ENCODE measurements at places on chromosomes 2 and 18. TPM values are rescaled to one million over a fixed set of nuclear protein-coding genes. Genes with fewer than 3 reads are reported as not detected.
A peak's percentile ranks its signal among the peaks of the same experiment; 100 is the strongest.

DNA sequence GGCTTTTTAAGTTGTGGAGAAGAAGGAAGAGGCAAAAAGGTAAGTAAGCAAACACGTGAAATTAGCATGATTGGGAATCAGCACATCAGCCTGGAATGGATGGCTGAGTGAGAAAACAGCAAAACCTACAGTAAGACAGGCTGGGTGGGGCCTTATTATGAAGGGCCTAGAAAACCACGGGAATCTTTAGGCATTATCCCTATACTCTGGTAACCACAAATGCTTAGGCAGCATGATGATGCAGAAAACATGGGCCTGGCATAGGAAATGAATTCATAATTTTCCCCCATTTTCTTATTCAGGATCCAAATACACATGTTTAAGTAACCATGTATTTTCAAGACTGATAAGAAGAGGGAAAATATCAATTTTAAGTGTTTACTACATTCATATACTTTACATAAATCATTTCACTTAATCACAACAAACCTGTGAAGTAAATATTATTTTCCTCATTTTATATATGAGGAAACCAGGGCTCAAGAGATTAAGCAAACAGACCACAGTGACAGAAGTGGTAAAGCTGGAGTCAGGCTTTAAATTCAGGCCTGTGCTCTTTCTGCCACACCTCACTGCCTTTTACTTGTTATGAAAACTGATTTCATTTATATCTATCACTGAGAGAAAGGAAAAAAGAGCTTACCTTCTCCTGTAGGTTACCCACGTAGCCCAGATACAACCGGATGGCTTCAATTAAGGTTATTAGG lies 4.0 kb downstream of the TMEM17 start:
- peaks cover 2% of the 10 kb centered on the region for H3K27me3 ChIP-seq
- H3K4me3 ChIP-seq: no peak overlapping the region
- H3K4me1 ChIP-seq: peaks cover 9% of the 10 kb centered on the region
- no peak for DNase-seq

Gene CD226
- total RNA-seq: 0.80 TPM

DNA sequence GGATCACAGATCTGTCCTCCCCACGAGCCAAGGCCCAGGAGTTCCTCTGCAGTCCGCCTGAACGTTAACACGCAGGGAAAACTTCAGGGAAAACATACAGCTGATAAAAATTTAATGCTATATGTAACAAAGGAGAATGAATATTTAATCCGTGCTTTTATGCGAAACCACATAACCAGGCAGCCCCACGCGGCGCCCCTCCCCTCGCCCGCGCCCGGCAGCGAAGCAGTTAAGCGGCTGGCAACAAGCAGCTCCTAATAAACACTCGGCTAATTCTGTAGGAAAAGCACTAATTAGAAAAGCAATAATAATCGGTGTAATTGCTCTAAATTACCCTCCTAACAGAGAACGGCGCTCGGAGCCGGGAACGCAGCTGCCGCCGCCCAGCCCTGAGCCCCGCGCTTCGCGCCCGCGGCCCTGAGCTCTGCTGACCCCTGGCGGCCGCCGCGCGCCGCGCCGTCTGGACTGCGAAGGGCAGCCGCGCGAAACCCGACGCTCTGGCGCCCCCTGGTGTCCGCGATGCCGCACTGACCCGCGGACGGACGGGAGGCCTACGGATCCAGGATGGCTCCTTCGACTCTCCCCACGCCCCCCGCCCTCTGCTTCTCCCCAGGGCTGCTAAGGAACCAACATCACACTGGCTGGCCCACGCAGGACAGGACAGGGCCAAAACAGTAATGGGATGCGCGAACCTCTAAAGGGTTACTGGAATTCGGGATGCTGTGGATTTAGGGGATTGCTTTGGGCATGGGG lies 181.4 kb downstream of the SMAD2 start:
- H3K4me3 ChIP-seq: no peak overlapping the region
- H3K27me3 ChIP-seq: peaks cover 4% of the 10 kb centered on the region
- peak; percentile 91 for DNase-seq

DNA sequence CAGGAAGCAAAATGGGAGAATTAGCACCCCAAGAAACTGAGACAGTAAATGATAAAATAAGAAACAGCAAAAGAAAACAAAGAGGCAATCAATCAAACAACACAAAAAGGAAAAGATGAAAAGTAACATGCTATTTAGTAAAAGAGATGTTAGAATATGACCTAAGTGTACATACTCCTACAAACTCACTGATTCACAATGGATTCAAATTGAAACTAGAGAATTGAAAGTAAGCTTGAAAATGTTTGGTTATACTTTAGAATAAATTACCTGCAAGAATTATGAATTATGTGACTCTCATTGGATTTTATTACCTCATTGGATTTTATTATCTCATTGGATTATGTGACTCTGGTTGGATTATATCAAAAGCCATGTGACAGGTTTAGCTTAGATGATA lies 22.8 kb upstream of the CCNYL1 start:
- no peaks in the 10 kb centered on the region for H3K36me3 ChIP-seq
- no peaks in the 10 kb centered on the region for H3K27me3 ChIP-seq
- H3K27ac ChIP-seq: no peak overlapping the region
- no peak for DNase-seq

Gene MC2R
- total RNA-seq: not detected

Gene SH3RF3
- total RNA-seq: 12.8 TPM

DNA sequence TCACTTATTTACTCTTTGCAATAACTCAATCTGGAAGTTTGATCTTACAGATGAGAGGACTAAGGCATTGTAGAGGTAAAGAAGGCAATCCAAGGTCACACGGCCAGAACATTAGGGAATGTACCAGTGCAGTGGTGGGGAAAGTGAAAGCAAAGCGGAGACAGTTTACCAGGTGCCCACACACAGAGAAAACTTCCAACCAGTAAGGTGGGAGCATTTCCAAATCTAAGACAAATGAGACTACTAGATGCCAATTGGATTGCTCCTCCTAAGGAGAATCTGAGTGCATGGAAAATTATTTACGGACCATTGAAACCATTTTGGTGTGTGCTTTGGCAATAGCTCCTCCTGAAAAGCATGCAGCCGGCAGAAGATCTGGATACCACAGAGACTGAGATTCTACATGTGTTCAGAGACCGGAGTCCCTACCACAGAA lies 34.9 kb downstream of the SLC20A1 start:
- no peak overlapping the region for H3K4me3 ChIP-seq
- H3K36me3 ChIP-seq: no peaks in the 10 kb centered on the region
- peaks cover 12% of the 10 kb centered on the region for H3K27me3 ChIP-seq
- no peak for DNase-seq

All from endothelial cell (in vitro differentiated cells).